HFFc6 (cell line): ENCODE measurements at places on chromosomes 11 and 22.

- no peak for DNase-seq
Measured at GRCh38 chr11:74941492-74941891, 7.4 kb downstream of the XRRA1 start.

DNA sequence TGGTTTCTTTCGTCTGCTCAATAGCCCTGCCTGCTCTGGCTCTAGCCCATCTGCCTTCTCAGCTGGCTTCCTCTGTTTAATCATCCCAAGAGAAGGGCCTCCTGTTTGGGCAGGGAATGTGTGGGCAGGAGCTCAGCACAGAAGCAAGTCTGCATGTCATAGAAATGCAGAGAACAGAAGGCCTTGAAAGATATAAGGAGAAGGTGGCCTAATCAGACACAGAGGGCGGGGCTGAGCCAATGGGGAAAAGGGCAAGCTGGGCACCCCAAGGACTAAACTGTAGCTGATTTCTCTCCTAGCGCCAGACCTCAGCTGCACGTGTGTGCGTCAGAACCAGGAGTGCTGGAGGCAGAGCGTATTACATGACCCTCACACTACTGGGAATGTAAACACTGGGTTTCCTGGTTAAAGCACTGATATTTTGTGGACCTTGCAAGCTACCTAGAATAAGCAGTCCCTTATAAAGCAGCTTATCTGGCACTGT lies 7.6 kb upstream of the CCKBR start:
- no peak for DNase-seq

- DNase-seq, result no peak
Measured at GRCh38 chr22:24310969-24311368, 40.3 kb downstream of the SPECC1L start.

- no peak for DNase-seq
Measured at GRCh38 chr11:1847006-1847735, 5.7 kb upstream of the LSP1 start.

DNA sequence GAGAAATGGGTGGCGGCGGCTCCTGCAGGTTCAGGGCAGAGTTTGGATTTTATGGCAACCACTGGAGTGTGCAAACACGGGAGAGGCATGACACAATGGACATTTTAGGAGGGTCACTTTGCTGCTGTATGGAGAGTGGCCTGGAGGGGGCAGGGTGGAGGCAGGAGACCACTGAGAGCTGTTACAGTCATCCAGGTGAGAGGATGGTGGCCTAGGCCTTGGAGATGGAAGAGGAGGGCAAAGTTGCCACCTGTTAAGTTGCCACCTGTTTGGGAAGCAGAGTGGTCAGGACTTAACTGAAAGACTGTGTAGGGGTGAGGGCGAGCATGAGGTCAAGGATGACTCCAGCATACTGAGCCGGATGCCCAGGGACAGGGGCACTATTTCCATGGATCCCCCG lies 2.3 kb upstream of the RAD9A start:
- no peak for DNase-seq
